ENCODE measurements at places on chromosomes 3 and 15.

GRCh38 chr3:40989141-40990061 is 209.9 kb upstream of the CTNNB1 start:
- DNase-seq: no peak

DNA sequence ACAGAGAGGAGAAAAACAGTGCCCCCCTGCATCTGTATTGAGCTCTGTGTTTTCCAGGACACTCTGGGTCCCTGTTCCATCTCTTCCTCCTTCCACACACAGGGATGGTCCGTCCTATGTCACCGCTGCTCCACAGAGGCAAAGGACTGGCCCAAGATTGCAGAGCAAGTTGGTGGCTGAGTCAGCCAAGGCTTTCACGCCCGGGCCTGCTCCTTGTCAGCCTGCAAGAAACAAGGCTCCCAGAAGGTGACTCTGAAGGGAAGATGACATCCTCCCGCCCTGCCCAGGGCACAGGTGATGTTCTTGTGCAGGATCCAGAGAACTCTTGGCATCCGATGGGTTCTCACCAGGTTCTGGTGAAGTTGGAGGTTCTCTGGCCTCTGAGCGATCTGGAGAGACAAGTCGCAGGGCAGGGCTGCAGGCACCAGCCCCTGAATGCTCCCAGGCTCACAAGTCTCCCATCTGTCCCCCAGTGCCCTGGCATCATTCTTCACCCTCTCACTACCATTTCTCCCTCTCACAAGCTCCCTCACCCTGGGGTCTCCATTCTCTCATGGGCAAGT is 138.6 kb downstream of the MEGF11 start:
- DNase-seq: no peak

- DNase-seq: no peak
These were observed 37.0 kb downstream of the TTC23 start for GRCh38 chr15:99212406-99212805.

DNA sequence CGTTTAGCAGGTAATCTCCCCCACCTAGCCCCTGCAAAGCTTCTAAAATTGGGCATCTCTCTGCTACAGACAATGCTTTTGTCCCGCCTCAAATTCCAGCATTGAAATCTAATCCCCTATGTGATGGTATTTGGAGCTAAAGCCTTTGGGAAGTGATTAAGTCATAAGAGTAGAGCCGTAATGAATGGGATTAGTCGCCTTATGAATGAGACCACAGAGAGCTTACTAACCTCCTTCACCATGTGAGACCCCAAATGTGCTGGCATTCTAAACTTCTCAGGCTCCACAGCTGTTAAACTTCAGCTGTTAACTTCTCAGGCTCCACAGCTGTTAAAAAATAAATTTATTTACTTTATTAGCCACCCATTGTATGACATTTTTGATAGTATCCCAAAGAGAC is 374.2 kb upstream of the BCHE start:
- peak; percentile 36 for DNase-seq

GRCh38 chr3:43870844-43871626 is 180.3 kb downstream of the ABHD5 start:
- peak; percentile 55 for DNase-seq

- peak; percentile 94 for DNase-seq
These were observed 6.2 kb upstream of the TLR9 start for GRCh38 chr3:52231502-52232278.

DNA sequence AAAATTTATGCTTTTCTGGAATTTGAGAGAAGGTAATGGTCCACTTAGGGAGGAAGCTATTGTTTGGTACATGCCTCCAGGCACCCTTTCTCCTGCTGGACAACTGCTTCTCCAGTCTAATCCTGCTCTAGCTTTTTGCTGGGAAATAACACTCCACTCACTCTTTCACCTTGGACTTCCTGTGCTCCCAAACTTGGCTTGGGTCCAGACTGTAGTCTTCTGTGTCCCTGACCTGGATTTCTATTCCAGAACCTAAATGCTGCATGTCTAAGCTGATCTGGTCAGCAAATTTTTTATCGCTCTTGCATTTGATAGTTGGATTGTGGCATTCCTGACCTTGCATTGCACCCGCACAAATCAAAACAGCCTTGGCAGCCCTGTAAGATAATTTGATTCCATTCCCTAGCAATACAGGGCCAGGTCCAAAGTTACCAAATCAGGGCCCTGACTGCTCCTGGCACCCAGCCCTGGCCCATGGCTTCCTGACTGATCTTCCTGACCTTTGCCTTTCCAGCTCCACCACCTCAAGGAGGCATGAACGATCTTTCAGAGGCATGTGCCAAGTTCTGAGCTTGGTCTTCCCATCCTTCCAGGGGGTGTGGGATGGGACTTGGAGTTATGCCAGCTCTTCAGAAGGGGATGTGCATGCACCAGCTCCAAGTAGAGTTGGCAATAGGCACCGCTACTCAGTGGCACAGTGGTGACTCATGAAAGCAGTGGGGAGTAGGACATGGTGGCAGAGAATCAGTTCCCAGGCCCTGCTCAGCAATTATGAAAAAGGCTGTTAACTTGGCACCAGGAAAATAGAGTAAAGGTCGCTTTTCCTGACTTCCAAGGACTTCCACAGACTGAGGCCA is 43.9 kb upstream of the GOLGA8J start:
- DNase-seq: no peak

DNA sequence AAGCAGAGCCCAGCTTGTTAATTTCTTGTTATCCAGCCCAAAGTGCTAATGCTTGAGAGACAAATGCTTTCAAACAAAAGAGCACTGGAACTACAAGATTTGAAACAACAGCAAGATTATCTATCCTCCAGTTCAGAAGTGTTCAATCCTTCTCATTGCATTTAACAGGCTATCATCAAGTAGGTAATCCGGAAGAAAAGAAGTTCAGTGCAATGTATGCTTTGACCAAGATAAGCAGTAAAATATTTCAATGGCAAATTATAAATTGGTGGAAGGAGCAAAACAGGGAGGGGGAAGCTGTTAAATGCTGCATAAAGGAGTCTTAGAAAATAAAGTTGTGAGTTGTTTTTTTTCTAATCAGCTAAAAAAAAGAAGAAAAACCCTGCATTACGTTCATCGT is 8.8 kb downstream of the LRIG1 start:
- DNase-seq: no peak

DNA sequence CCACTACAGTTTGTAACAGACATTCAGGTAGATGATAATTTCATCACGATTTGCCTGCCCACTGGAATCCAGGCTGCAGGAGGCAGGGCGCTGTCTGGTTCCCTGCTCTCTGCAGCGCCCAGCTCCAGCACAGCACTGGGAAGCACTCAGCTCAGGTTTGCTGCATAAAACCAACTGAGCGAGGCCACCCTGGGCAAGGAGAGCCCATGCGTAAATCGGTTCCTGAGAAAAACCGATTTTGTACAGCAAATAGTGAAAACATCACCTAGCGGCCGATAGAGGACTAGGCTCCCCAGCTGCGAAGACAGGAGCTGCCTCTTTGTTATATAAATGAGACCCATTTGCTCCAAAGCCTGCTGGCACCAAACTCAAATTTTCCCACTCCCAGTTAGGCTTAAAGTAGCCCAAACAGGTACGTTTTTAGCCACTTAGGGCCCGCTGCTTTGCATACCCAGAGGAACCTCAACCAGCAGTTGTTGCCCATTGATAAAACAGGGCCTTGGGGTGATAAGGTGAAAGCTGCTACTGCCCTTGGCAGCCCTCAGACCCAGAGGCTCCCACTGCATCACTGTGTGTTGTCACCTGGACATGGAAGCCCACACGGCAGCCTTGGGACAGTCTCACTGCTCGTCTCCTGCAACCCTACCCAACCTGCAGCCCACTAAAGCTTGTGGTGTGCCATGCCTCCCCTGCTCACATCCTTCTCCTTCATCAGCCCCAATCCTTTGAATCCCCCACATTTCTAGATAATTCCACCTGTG is 47.5 kb downstream of the ALDH1L1 start:
- DNase-seq: peak; percentile 77

GRCh38 chr15:31381801-31382712 is 55.4 kb downstream of the KLF13 start:
- DNase-seq: peak; percentile 33

- no peak for DNase-seq
These were observed 62.9 kb downstream of the EFCAB12 start for GRCh38 chr3:129365296-129366136.

- no peak for DNase-seq
These were observed 13.9 kb downstream of the ARHGEF3 start for GRCh38 chr3:56787784-56788256.

- no peak for DNase-seq
These were observed 23.8 kb downstream of the LRRC28 start for GRCh38 chr15:99275061-99275460.

DNA sequence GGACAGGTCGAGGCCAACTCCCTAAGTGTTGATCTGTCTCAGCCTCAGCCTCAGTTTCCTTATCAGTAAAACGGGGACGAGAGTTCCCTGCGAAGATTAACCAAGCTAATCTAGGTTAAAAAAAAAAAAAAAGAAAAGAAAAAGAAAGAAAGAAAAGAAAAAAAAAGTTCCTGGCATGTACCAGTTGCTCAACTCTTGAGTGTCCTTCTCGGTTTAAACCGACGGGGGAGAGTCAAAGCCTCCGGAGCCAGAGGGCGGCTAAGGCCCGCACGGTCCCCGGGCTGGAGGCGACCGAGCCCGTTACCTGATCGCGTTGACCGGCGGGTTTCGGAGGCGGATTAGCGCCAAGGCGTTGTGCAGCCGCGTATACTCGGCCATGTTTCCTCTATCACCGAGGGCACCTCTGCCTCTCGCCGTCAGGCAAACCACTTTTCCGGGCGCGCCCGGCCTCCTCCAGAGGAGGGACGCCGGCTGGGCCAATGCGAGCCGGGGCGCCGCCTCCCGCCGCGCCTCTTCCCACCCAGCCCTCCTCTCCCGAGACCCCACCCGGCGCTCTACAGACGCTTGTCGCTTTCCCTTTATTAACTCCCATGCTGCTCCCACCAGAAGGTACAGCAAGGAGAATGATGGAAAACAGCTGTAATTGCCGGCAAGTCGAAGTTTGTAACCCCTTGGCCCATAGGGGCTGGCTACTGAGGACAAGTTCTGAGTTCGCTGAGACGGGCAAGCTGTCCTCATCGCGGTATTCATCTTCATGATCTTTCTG is at the start of gene EHHADH:
Gene EHHADH, minus strand, starts transcription at position 405 of the 766 bp plus-strand sequence. Its CDS starts 27 bp downstream, at position 378.
- DNase-seq: peak; percentile 84

- no peak for DNase-seq
These were observed 28.6 kb upstream of the CCDC39 start for GRCh38 chr3:180707896-180708295.

- DNase-seq: no peak
These were observed 162.4 kb upstream of the CFAP20DC start for GRCh38 chr3:59212128-59212779.

DNA sequence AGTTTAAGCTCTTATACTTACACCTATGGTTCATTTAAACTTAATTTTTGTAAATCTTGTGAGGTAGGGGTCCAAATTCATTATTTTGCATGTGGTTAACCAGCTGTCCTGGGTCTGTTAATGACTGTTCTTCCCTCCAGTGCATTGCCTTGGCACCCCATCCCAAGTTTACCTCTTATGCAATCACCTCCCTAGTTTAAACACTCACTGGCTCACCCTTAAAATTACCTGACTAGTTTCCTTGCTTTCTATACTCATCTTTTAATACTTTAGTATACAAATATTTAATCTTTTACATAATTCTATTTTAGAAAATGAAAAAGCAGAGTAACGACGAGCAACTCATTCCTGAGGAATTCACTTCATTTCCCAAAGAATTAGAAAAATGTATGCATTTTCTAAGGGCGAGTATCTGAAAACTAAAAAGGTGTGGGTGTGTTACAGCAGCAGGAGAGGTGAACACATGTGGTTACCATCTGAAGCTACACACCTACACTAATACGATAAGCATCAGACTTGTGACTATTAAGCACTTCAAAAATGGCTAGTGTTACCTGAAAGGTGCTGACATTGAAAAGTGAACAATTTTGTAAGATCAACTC is 33.7 kb downstream of the TJP1 start:
- DNase-seq: no peak

DNA sequence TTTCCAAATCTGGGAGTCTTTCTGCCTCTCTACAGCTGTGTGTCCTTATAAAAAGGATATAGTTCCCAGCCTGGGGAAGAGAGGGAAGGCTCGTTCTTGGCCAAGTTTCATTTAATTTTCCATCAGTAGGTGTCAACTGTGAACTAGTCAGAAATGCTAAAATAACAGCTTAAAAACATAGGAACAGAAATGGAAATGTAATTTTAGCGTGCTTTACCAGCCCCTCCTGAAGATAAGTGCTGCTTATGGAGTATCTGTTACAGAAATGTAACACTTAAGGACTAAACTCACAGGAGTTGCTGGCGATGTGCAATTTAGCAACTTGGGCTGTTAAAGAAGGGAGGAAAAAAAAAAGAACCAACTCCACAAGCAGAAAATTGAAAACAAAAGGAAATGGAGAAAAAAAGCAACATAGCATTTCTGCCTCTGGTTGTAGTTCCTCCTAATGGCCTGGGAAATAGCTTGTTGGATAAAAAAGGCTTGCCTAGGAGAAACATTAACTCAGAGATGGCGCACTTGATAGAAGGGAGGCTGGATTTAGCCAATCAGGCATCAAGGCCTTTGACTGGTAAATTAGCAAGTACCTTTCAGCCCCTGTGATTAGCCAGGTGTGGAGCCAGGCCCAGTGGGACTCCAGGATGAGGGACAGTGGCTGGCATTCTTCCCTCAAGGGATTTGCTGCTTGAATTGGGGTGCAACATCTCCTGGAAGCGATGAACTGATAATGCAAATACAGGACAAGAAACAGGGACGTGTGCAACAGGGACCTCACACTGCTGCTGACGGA is 84.3 kb downstream of the RPLP1 start:
- peak; percentile 80 for DNase-seq

GRCh38 chr15:85314633-85315032 is 65.8 kb upstream of the AKAP13 start:
- no peak for DNase-seq

- no peak for DNase-seq
These were observed 40.9 kb downstream of the KLHL18 start for GRCh38 chr3:47323431-47324277.
